ENCODE measurements at places on chromosomes 11 and 22. TPM values are rescaled to one million over a fixed set of nuclear protein-coding genes. Genes with fewer than 3 reads are reported as not detected.

The SLC22A8 gene
- total RNA-seq: not detected

The APOL5 gene
- total RNA-seq: not detected

The SOX10 gene
- total RNA-seq: not detected

The SPI1 gene
- not detected for total RNA-seq

The CREBZF gene
- 26.4 TPM for total RNA-seq

The PDE2A gene
- total RNA-seq: 2.1 TPM

The BARX2 gene
- not detected for total RNA-seq

The HTR3B gene
- not detected for total RNA-seq

The NLRP6 gene
- total RNA-seq: not detected

The TRIM49D2 gene
- total RNA-seq: not detected

The AIFM3 gene
- 3.5 TPM for total RNA-seq

The C11orf21 gene
- not detected for total RNA-seq

The RCE1 gene
- 54.4 TPM for total RNA-seq

The CREB3L1 gene
- 3.7 TPM for total RNA-seq

The C11orf91 gene
- 0.85 TPM for total RNA-seq

The MIF gene
- total RNA-seq: 878 TPM

The HMOX1 gene
- total RNA-seq: 356 TPM

The KIF18A gene
- total RNA-seq: 18.9 TPM

The XKR3 gene
- not detected for total RNA-seq

The RASGRP2 gene
- 1.7 TPM for total RNA-seq

The PRDX5 gene
- total RNA-seq: 494 TPM

The MISFA gene
- 2.1 TPM for total RNA-seq

The TMEM191C gene
- 1.1 TPM for total RNA-seq

The RAPSN gene
- 0.09 TPM for total RNA-seq

The PARVA gene
- total RNA-seq: 24.3 TPM

The DAGLA gene
- total RNA-seq: 6.6 TPM

The MMP3 gene
- not detected for total RNA-seq

The LIPT2 gene
- total RNA-seq: 2.0 TPM

The MS4A3 gene
- total RNA-seq: not detected

The DDI1 gene
- total RNA-seq: not detected

The OR2AG1 gene
- total RNA-seq: not detected

The RIMBP3C gene
- 0.13 TPM for total RNA-seq

Measured in A549 treated with Hydrocortisone at 1 μM for 4 hours (cell line).